GM12892 (cell line): ENCODE measurements at places on chromosomes 2 and 18.
A peak's percentile ranks its signal among the peaks of the same experiment; 100 is the strongest.

DNA sequence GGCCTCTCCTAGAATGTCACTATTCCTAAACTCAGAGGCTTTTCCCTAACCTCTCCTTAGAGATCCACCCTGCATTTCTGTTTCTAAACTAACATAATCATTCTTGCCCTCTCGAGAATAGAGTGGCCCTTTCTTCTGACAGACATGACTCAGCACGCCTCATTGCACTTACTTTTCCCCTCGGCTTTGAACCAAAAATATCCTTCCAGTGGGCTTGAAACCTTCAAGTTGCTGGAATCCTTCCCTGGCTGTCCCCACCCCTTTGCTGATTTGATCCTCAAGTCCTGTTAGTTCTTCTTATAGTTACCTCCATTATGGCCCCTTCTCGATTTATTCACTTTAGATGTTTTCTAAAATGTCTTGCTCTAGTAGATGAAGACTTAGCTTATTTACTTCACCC is 158.0 kb downstream of the LTBP1 start:
- DNase-seq, result no peak

- DNase-seq, result peak; percentile 81
These were observed 17.0 kb upstream of the NFATC1 start for GRCh38 chr18:79378536-79379250.

DNA sequence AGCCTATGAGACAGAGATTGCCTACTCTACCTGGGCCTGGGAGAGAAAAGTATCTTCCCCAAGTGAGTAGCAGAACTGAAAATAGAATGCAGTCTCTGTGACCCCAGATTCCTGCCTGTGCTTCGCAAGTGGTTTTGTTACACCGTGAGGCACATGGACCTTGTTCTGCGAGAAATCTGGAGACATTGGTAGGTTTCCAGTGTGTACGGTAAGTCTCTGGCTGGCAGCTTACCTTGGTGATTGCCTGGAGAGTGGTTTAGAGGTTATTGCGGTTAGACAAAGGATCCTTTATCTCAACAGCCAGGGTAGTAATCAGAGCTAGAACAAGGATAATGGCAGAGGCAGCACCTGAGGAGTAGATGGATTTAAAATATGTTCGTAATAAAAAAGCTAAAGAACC is 606.0 kb upstream of the GCFC2 start:
- DNase-seq, result no peak

- no peak for DNase-seq
These were observed 4.8 kb downstream of the CHRND start for GRCh38 chr2:232530626-232531260.

- DNase-seq, result no peak
These were observed 153.3 kb downstream of the EML6 start for GRCh38 chr2:54876764-54877163.

- no peak for DNase-seq
These were observed 2063.5 kb downstream of the SUCLG1 start for GRCh38 chr2:82395531-82395930.

DNA sequence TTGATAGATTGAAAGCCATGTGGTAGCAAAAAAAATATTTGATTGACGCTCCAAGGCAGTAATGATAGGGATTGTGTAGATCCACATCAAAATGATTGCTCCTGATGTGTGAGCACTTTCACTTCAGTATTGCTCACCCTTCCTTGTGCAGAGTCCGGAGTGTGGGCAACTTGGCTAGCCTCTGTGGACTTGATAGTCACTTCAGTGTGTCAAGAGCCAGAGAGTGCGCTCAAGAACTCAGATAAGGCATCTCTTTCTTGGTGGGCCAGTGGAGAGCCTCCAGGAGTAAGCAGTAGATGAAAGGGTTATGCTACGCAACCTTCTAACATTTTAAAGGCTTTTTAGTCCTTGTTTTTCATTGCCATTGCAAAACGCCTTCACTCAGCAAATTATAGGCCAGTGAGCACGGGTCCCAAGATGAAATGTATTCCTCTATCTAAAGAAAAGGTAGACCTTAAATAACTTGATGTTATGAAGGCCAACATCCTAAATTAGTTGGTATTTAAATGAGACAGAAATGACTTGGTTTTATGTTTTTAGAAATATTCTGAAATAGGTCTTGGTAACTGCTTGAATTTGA is 84.4 kb downstream of the MEIS1 start:
- no peak for DNase-seq

DNA sequence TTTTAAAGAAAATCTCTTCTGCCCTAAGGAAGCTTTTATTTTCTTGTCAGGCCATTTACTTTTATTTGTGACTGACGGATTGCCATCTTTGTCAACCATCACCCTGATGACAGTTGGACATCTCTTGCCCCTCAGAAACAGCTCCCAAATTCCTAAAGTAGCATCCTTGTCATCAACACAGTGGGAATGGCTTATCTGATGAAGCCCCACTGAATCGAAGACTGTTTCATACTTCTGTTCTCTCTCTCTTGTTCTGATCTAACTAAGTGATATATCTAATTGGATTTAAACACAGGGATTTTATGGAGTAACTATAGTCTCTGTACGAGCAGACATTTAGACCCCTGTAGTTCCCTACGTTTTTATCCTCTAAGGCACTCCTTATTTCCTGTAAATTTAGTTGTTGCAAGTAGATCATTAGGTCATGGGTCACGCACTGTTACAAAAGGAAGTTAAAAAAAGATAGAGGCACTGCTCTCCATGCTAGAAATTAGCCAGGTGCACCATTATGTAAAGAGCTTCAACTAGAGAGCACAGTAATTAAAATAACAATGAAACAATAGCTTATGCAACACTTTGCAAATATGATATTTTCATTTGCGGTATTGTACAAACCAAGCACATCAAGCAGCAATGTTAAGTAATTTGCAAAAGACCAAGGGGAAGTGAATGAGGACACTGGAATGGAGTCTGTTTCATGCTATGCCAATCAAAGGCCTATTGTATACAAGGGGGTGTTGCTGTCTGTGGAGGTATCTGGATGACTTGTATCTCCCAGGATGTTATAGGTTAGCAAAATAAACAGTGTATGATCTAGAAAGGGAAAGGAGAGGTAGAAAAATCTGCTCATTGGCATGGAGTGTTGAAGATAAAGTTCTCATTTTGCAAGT is 284.7 kb downstream of the LRRTM1 start:
- no peak for DNase-seq

- no peak for DNase-seq
These were observed 42.4 kb upstream of the SLC1A4 start for GRCh38 chr2:64946769-64947247.

DNA sequence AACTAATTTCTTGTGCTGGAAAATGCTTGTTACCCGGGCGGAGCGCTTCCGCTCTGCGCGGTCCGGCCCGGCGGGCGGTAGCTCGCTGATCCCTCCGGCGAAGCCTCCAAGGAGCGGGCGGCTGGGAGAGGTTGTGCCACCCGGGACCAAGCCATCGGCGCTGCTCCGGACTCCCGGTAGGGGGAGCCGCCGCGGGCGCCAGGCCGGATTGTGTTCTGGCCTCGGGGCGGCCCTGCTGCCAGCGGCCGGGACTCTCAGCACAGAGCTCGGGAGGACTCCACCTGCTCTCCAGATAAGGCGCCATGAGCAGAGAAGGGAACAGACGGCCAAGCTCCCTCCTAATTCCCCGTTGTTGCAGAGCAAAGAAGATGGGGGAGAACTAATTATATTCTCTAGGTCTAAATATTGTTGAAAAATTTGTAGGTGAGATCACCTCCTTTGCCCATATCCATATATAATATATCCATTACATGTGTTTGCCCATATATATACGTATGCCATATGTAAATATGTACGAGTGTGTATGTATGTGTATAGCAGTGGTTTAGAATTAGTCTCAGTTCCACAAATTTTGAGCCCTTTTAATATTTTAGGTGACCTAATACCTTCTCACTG is 13.8 kb upstream of the SATB2 start:
- DNase-seq, result no peak

GRCh38 chr18:52343138-52343537 is 3.1 kb downstream of the DCC start:
- no peak for DNase-seq

DNA sequence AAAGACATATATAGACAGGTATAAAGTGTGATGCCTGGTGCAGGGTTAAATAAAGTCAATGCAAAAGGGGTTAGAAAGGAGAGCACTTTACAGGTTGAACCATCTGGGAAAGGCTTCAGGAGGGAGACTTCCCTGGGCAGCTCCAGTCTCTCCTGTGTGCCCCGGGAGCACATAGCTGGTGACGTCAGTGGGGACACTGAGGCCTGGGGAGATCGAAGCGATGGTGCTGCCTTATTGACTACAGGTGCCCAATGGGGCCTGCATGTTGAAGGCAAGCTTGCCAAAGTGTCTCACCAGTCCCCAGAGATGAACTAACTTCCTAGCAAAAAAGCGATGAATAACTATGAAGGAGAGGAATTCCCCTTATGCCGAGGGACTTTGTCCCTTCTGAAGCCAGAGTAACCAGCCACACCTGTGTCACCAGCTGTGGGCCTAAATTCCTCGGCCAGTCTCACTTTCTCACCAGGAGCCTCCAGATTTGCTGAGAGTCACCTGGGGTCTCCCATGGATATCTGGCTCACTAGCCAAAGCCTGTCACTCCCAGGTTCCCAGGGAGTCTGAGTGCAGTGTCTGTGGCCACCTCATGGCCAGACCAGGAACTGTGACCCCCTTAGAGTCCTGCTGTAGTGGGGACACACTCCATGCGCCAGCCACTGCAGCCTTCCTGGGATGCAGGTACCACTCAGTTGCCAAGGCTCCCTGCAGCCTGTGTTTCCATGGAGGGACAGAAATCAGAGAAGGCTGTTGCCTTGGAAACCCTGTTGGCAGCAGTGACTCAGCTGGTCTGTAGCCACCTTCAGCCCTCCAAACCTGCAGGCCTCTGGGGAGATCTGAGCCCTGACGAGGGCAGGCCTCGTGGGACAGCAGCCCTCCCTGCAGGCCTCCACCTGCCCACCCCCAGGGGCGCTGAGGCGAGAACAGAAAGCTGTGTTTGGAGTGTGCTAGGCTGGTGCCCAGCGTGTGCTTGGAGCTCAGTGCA is 128.7 kb downstream of the CTIF start:
- no peak for DNase-seq

GRCh38 chr2:126828491-126828890 is 70.2 kb upstream of the TEX51 start:
- DNase-seq, result no peak

- DNase-seq, result no peak
These were observed 350.6 kb downstream of the DCDC2C start for GRCh38 chr2:4053769-4054493.

- no peak for DNase-seq
These were observed 105.5 kb upstream of the GLI2 start for GRCh38 chr2:120630031-120630701.

- no peak for DNase-seq
These were observed 31.4 kb downstream of the FOSL2 start for GRCh38 chr2:28423856-28424605.

GRCh38 chr2:232126301-232127099 is 165.0 kb downstream of the DIS3L2 start:
- no peak for DNase-seq

GRCh38 chr2:18987016-18987415 is 371.4 kb downstream of the OSR1 start:
- no peak for DNase-seq

DNA sequence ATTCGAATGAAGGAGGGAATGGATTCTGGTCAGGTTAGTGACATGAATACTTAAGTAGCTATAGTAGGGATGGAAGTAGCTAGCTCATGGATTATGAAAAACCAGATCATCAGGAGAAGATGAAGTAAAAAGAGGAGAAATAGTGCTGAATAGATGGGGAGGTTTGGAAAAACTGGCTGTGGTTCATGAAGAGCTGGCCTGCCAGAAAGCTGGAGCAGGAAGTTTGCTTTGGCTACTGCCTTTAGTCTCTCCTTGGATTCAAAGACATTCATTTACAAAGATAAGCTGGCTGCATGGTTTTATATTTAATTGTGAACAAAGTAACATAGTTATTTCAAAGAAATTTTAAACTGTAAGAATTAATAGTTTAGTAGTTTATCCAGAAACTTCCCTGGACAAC is 567.0 kb downstream of the RIT2 start:
- no peak for DNase-seq
